ENCODE measurements at places on chromosomes 5 and 9.

DNA sequence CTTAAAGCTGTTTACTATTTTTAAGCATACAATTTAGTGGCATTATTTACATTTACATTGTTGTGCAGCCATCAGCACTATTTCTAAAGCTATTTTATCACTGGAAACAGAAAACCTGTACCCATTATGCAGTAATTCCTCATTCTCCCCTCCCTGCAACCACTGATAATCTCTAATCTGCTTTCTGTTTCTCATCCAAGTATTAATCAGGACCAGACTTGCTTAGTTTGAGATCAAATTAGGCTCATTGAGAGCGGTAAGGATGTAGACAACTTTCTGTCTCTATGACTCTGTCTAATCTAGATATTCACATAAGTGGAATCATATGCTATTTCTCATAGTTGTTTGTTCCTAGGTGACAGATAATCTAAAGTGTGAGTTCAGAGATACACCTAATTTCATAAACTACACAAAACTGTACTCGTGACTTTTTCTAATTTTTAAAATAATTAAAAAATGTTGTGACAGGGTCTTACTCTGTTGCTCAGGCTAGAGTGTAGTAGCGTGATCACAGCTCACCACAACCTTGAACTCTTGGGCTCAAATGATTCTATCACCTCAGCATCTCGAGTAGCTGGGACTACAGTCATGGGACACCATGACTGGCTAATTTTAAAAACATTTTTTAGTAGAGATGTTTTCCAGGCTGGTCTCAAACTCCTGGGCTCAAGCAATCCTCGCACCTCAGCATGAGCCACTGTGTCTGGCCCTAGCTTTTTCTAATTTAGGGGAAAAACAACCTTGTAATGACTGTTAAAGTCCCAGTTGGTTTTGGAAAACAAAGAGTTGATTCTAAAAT is 37.6 kb downstream of the BDP1 start:
- no peak for DNase-seq

DNA sequence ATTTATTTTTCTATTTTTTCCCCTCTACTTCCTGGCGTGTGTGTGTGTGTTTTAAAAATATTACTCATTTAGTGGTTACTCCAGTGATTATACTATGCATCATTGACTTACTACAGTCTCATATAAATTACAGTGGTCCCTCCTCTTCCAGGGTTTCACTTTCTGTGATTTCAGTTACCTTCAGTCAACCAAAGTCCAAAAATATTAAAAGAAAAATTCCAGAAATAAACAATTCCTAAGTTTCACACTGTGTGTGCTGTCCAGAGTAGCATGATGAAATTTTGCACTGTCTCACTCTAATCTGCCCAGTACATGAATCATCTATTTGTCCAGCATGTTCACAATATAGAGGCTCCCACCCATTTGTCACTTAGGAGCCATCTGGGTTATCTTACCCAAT is 47.4 kb upstream of the CCDC112 start:
- DNase-seq: no peak

GRCh38 chr5:78586251-78586650 is 62.3 kb downstream of the LHFPL2 start:
- no peak for DNase-seq

DNA sequence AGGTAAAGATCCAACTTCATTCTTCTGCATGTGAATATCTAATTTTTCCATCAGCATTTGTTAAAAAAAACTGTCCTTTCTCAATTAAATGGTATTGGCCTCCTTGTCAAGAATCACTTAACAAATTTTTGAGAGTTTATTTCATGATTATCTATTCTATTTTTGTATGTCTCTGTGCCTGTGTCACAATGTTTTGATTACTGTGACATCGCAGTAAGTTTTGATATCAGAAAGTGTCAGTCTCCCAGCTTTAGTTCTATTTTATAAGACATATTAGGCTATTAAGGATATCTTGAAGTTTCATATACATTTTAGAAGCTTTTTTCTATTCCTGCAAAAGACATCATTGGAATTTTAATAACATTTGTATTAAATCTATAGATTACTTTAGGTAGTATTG is 33.6 kb downstream of the GABRA6 start:
- DNase-seq: no peak

DNA sequence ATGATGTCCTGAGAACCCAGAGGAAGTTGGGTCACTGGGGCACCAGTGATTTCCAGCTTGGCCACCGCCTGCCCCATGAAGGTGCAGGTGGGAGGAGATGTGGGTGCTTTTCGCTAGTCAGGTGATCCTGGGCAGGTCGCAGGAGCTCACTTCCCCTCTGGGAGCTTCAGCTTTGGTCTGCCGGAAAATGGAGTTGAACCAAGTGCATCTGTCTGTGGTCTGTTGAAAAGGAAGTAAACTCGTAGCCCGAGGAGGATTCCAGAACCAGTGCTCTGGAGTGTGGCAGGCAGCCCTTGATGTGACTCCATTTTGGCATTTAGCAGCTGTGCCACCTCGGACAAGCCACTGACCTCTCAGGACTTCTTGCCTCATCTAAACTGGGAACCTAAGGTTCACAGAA is 81.8 kb upstream of the HRH2 start:
- no peak for DNase-seq

DNA sequence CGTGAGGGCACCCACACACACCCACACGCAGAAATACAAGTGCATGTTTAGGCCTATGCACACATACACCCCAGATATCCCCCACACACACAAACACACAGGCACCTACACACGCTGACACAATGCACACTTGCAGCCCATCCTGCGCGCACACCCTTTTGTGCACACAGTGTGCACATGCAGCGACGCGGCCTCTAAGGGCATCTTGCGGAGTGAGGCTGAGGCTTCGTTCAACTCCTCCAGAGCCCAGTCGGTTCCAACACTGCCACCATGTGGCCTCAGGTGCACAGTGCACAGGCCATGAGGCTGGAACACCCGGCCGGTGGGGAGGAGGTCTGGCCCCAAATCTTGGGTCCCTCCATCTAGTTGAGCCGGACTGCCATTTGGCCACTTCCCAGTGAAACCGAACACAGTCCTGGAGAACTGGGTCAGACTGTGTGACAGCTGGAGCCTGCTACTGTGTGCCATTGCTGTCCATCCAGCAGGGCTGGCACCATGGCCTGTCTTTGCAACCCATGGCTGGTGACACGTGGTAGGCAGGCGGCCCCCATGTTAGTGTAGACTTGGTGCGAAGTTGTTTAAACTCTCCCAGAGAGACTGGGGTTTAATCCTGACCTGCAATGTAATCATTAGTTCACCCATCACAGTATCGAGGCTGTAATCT is 97.7 kb upstream of the MVB12B start:
- DNase-seq: peak; percentile 44

DNA sequence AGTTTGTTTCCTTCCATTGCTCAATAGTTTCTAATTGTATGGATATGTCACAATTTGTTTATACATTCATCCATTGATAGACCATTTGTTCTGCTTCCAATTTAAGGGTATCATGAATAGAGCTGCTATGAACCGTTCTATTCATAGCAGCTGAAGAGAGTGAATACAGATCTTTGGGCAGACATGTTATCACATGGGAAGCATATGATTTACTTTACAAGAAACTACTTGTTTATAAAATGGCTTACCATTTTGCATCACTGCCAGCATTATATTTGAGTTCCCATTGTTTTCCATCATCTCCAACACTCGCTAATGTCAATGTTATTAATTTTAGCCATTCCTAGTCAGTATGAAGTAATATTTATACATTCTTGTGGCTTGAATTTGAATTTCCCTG is 549.0 kb downstream of the MAT2B start:
- DNase-seq: no peak

- DNase-seq: peak; percentile 40
These were observed 169.0 kb upstream of the PANK3 start for GRCh38 chr5:168747987-168748777.

GRCh38 chr5:105146867-105147266 is 1584.3 kb upstream of the NUDT12 start:
- DNase-seq: no peak

- DNase-seq: no peak
These were observed 25.0 kb upstream of the GSN start for GRCh38 chr9:121242959-121243346.

DNA sequence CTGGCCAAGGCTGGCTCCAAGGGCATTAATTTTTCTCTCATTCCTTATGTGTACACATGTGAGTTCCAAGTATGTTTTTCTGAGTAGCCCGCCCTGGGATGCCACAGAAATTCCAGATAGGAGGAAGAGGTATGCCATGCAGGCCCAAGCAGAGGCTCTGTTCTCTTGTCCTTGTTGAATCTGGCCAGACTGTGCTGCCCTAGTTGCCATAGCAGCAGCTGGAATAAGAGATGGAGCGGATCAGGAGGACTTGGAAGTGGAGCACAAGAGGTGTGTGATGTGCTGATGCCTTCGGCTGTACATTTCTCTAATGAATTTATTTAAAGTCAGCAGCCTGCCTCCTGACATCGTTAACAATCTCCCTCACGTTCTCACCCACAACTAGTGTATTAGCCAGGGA is 235.6 kb upstream of the RPS23 start:
- DNase-seq: no peak

GRCh38 chr9:138038244-138038671 is 160.7 kb downstream of the CACNA1B start:
- no peak for DNase-seq

DNA sequence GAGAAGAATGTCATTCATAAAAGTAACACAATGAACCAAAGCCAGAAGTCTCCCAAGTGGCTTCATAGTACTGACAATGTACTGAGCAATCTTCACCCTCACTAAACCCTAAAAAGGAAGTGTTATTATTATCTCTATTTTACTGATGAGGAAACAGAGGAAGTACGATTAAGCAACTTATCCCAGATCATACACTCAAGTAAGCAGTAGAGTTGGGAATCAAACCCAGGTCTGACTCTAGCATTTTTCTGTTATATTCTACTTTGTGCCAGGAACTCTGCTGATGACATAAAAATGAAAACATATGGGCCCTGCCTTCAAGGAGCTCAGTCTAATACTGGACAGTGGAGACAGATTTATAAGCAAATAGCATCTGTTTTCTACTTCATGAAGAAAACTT is 109.2 kb downstream of the RAPGEF6 start:
- no peak for DNase-seq

DNA sequence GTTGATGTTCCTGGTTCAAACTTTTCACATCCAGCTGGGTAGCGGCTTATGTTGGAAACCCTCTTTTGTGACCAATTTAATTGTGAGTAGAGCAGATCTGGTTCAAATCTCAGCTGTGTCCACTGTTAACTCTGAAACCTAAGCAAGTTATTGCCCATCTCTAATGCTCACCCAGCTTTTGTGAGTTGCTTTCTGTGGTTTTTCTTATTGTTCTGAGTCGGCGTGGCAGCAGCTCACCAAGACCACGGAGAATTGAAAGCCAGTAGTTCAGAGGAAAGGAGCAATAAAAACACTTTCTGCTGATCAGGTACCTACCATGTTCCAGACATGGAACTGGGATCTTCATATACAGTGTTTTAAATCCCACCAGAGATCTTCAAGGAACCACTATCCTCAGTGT is 114.4 kb downstream of the DOCK2 start:
- DNase-seq: no peak

DNA sequence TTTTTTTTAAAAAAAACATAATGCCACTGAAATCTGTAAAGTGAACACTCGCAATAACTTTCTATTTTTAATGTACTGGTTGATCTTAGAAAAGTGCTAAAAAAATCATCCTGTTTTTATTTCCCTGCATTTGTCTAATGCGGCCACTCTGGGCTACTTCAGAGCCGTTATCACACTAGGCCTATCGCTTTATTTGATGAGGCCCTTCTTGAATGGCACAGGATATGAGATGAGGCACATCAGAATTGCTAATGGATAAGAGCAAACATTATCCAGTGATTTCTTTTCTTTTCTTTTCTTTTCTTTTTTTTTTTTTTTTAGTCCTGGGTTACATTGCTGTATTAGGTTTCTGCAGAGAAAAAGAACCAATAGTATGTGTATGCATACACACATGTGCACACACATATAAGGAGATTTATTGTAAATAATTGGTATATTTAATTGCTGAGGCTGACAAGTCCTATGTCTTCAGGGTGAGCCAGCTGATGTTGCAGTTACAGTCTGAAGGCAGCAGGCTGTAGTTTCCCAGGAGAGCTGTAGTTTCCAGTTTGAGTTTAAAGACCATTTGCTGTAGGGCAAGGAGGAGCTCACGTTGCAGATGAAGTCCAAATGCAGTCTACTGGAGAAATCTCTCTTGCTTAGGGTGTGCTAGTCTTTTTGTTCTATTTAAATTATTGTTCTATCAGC is 391.7 kb downstream of the MED10 start:
- DNase-seq: no peak

- no peak for DNase-seq
These were observed 659.2 kb upstream of the CHD1 start for GRCh38 chr5:99587983-99588382.

DNA sequence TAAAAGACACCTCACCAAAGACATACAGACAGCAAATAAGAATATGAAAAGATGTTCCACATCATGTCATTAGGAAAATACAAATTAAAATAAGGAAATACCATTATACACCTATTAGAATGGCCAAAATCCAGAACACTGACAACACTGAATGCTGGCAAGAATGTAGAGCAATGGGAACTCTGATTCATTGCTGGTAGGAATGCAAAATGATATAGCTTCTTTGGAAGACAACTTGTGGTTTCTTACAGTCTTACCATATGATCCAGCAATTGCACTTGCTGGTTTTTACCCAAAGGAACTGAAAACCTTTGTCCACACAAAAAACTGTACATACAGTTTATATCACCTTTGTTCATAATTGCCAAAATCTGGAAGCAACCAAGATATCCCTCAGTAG is 6.5 kb downstream of the TMEM161B start:
- DNase-seq: no peak

- no peak for DNase-seq
These were observed 3.8 kb upstream of the MSMP start for GRCh38 chr9:35757892-35758275.

GRCh38 chr9:78592811-78593210 is 295.9 kb downstream of the PSAT1 start:
- no peak for DNase-seq

DNA sequence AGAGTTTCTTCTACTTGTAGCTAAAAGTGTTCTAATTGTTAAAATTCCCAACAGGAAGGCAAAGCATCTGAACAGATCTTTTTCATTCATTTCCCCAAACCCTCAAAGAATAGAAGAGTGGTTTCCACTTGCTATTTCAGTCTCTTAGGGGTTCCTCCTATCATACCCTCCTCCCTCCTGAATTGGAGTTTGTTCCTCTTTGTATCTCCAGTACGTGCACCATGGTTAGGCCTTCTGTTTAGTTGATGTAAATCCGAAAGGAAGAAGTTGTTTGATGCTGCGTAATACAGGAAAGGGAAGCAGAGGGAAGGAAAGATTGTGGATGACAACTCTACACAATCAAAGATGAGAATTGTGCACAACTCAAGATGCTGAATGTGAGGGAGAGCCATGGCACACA is 303.6 kb downstream of the PIK3R1 start:
- DNase-seq: no peak
